Prostate gland (tissue), 2 donors: ENCODE measurements at places on chromosomes 12 and 14. TPM values are rescaled to one million over a fixed set of nuclear protein-coding genes. Genes with fewer than 3 reads are reported as not detected.

DNA sequence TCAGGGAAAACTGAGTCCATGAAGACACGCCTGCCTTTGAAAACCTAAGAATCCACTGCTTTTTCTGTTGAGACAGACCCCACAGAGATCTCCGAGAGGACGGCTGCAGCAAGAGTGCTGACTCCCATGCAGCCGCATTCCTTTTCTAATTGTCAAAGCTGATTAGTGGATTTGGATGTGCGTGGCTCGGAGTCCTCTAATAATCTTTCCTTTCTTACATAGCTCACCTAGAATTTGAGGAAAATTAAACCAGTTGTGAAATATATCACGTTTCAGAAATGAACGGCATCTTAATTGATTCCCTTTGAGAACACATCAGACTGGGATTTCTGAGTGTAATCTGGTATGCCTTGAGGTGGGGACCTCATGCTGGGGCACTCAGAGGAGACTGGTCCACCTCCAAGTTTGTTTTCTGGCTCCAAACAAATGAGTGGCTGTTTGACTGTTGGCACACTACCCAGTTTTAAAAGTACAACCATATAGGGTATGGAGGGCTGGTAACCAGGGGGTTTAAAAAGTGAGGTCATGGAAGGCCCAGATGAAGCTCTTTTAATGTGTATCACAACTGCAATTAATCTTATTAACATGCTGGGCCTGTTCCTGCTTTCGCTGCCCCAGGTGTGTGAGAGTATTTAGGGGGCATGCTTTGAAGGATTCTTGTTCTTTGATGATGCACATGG is 63.3 kb downstream of the RASSF3 start:
- H3K27me3 ChIP-seq, result no peaks in the 10 kb centered on the region
- H3K27ac ChIP-seq, result no peak overlapping the region
- H3K4me1 ChIP-seq, result peaks cover 5% of the 10 kb centered on the region
- no peak overlapping the region for H3K4me3 ChIP-seq
- no peaks in the 10 kb centered on the region for H3K36me3 ChIP-seq
- no peak for DNase-seq

DNA sequence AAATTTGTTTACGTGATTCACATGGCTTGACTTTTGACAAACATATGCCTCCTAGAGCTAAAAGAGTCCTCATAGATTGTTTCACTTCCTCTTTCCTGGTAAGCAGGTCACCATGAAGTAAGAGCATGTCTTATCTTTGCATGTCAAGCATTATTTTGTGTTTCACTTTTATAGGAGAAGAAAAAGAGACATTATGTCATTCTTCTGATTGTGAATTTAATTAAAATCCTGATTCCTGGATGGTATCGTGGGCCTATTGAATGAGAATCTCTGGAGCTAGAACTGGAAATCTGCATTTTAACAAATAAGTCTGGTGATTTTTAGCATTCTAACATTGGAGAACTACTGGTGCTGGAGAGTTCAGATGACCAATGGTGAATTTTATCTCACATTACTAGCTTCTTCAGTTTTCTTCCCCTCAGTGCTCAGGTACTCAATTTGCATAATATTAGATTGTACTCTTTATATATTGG is 218.6 kb upstream of the ATP2B1 start:
- DNase-seq, result no peak
- no peaks in the 10 kb centered on the region for H3K27me3 ChIP-seq
- H3K27ac ChIP-seq, result no peak overlapping the region
- H3K4me1 ChIP-seq, result no peaks in the 10 kb centered on the region

- no peak overlapping the region for H3K27ac ChIP-seq
- no peak overlapping the region for H3K4me3 ChIP-seq
- H3K4me1 ChIP-seq, result no peaks in the 10 kb centered on the region
- H3K27me3 ChIP-seq, result no peaks in the 10 kb centered on the region
- H3K36me3 ChIP-seq, result no peaks in the 10 kb centered on the region
These were observed 127.6 kb upstream of the TMCC3 start for GRCh38 chr12:94777936-94778335.

- H3K27ac ChIP-seq, result no peak overlapping the region
- no peaks in the 10 kb centered on the region for H3K36me3 ChIP-seq
- no peaks in the 10 kb centered on the region for H3K4me1 ChIP-seq
- no peak for DNase-seq
These were observed 21.7 kb downstream of the CAPRIN2 start for GRCh38 chr12:30732954-30733637.

DNA sequence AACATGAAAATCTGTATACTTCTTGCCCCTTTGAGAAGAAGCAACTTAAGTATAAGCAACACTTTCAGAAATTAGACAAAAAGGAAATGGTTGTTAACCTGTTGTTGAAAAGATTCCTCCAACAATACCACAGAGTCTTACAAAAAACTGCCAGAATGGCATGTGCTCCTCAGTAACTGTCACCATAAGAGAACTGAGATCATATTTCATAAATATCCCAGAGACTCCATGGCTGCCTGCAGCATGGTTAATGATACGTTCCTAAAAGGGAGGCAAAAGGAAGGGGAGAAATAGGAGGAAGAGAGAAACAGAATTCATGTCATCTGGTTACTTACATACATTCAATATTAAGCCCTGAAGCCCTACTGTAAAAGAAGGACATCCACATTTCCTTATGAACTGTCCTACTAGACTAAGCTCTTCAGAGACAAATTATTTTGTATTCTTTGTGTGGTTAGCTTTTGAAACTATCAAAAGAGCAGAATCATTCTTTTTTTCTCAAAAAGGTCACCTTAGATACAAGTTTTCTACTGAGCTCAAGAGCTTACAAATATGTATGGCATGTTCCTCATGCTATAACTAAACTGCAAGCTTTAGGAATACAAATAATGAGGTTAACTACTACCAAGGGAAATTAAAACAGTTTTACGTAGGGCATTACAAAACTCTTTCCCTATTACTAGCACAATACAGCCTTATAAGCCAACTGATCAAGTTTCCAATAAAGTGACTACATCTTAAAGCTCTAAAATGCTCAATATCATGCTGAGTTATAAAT is 37.8 kb downstream of the ERGIC2 start:
- H3K27ac ChIP-seq, result no peak overlapping the region
- no peaks in the 10 kb centered on the region for H3K4me1 ChIP-seq
- H3K4me3 ChIP-seq, result no peak overlapping the region
- H3K36me3 ChIP-seq, result no peaks in the 10 kb centered on the region
- no peaks in the 10 kb centered on the region for H3K27me3 ChIP-seq
- DNase-seq, result no peak

GRCh38 chr14:82537831-82538230 is 1004.2 kb upstream of the SEL1L start:
- no peaks in the 10 kb centered on the region for H3K36me3 ChIP-seq
- no peak for DNase-seq
- H3K27me3 ChIP-seq, result no peaks in the 10 kb centered on the region
- no peak overlapping the region for H3K4me3 ChIP-seq
- no peak overlapping the region for H3K27ac ChIP-seq

DNA sequence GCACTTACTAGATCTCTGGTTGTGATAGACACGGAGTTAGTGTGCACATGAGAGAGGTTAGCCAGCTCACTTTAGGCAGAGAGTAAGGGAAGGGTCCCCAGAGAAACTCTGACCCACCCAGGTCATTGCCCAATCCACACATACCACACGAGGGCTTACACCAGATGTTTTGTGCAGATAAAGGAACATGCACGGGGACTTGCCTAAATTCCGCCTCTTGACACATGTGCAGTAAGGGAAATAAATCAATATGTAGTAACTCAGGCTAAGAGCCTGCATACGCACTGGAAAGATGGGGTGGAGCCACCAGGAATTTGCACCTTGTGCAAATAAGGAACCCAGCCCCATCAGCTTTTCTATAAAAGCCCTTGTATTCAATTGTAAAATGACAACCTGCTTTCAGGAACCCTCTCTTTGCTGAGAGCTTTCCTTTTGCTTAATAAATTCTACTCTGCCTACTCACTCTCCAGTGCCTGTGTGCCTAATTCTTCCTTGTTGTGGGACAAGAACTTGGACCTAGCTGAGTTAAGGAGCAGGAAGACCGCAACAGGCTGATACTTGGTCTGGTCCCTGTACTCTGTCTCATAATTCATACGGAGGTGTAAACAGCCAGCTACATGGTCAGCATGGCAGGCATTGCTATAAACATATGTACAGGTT is 120.2 kb downstream of the EMP1 start:
- no peak for DNase-seq
- no peaks in the 10 kb centered on the region for H3K4me1 ChIP-seq
- no peak overlapping the region for H3K27ac ChIP-seq
- H3K27me3 ChIP-seq, result peaks cover 2% of the 10 kb centered on the region
- no peaks in the 10 kb centered on the region for H3K36me3 ChIP-seq

DNA sequence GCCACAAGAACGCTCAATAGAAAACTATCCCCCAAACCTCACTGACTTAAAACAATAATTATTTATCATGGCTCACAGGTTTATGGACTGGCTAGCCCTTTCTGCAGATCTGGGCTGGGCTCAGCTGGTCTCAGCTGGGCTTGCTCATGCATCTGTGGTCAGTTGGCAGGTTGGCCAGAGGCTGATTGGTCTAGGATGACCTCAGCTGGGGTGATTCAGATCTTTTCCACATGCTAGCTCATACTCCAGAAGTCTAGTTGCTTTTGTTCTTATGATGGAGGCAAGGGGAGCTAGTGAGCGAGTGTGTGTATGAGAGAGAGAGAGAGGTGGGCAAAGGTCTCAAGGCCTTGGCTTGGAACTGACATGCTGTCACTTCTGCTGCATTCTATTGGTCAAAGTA is 181.2 kb upstream of the NRXN3 start:
- no peaks in the 10 kb centered on the region for H3K4me1 ChIP-seq
- no peaks in the 10 kb centered on the region for H3K36me3 ChIP-seq
- no peak overlapping the region for H3K27ac ChIP-seq
- DNase-seq, result no peak
- no peak overlapping the region for H3K4me3 ChIP-seq
- H3K27me3 ChIP-seq, result no peaks in the 10 kb centered on the region

GRCh38 chr12:52907092-52907810 is 2.4 kb upstream of the KRT8 start:
- H3K4me1 ChIP-seq, result peaks cover 20% of the 10 kb centered on the region
- no peaks in the 10 kb centered on the region for H3K27me3 ChIP-seq
- H3K4me3 ChIP-seq, result no peak overlapping the region
- peak overlapping the region; percentile 97 for H3K27ac ChIP-seq
- H3K36me3 ChIP-seq, result no peaks in the 10 kb centered on the region

DNA sequence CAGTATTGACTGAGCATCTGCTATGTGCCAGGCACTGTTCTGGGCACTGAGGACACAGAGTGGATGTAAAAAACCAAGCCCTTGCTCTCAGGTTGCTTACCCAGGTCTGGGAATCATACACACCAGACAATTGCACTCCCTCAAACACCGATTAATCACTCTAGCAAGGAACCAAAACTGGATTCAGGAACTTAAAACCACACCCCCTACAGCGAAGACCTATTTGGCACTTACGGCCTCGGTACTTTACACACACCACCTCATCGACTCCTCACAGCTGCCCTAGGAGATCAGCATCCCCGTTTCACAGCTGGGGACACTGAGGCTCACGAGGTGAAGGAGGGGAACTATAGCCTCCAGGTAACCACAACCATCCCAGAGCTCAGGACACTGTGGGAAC is 1.6 kb downstream of the GLTP start:
- H3K27me3 ChIP-seq, result no peaks in the 10 kb centered on the region
- DNase-seq, result no peak
- no peaks in the 10 kb centered on the region for H3K36me3 ChIP-seq
- H3K27ac ChIP-seq, result peak overlapping the region; percentile 82

DNA sequence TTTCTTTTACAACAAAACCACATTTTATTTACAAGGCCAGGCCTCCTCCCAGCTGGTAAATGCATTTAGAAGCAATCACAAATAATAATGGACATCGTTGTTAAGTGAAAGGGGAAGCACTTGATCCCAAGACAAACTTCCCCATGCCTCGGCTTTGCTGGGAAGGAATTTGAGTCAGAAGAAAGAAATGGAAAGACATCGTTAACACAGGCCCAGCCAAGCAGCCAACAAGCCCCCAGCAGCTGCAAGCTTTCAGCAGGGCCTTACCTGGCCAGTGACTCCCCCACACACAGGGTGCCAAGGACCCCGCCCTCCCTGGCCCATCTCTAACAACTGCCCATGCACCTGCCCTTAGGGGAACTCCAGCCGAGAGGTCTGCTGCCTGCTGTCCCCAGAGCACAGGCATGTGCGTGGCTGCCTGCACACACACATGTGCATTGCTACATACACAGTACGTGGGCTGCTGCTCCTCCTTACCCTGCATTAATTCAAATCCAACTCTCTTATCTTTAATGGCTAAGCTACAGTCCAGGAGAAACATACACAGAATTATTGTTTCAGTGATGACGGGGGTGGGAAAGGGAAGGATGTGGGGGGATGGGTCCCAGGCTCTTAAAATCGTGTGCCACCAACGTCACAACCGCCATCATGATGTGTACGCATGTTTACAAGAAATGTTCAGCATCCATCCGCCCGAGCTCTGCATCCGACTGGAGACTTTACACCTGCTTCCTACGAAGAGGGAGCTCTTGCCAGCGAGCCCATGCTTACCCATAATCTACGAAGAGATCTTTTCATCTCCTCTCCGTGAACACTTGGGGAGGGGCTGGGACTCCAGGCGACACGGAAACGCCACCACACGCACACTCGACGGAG is 9.8 kb downstream of the BCL11B start:
- no peaks in the 10 kb centered on the region for H3K36me3 ChIP-seq
- no peak overlapping the region for H3K4me3 ChIP-seq

DNA sequence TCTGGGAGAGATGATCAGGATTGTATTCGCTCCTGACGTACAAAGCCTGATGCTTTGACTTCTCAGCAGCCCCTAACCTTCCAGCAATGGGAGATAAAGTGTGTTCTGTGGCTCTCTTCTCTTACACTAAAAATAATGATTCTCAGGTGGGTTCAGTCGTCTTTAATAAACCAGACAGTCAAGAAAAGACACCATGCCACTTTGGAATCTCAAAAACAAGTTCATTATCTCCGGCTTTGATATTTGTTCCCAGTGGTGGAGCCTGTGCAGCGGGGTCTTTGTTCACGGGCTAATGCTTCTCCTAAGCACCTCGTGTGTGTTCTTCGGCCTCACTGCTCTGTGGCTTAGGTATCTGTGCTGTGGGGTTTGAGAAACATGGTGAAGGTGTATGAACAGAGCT is 1.6 kb downstream of the ACVR1B start:
- H3K27ac ChIP-seq, result peak overlapping the region; percentile 93
- H3K27me3 ChIP-seq, result no peaks in the 10 kb centered on the region
- peaks cover 20% of the 10 kb centered on the region for H3K4me1 ChIP-seq
- H3K36me3 ChIP-seq, result no peaks in the 10 kb centered on the region
- peak overlapping the region; percentile 99 for H3K4me3 ChIP-seq

GRCh38 chr12:52217223-52217622 is 15.8 kb upstream of the KRT7 start:
- no peaks in the 10 kb centered on the region for H3K27me3 ChIP-seq
- no peak overlapping the region for H3K4me3 ChIP-seq
- peaks cover 13% of the 10 kb centered on the region for H3K4me1 ChIP-seq
- peak overlapping the region; percentile 71 for H3K27ac ChIP-seq
- no peaks in the 10 kb centered on the region for H3K36me3 ChIP-seq
- DNase-seq, result peak; percentile 91

GRCh38 chr14:80324649-80325048 is 113.3 kb upstream of the DIO2 start:
- H3K36me3 ChIP-seq, result no peaks in the 10 kb centered on the region
- DNase-seq, result no peak
- no peaks in the 10 kb centered on the region for H3K4me1 ChIP-seq
- no peak overlapping the region for H3K4me3 ChIP-seq

GRCh38 chr14:64807551-64807950 is 72.2 kb downstream of the SPTB start:
- H3K4me1 ChIP-seq, result no peaks in the 10 kb centered on the region
- no peak overlapping the region for H3K4me3 ChIP-seq
- H3K36me3 ChIP-seq, result no peaks in the 10 kb centered on the region
- H3K27me3 ChIP-seq, result no peaks in the 10 kb centered on the region

Gene IGF1
- 35.6 TPM for total RNA-seq

Gene RTN1
- 121 TPM for total RNA-seq

Gene MOAP1
- 31.2 TPM for total RNA-seq

Gene CLEC1B
- total RNA-seq, result not detected

Gene OAS3
- total RNA-seq, result 8.7 TPM

Gene LMNTD1
- total RNA-seq, result not detected

Gene SERPINA10
- not detected for total RNA-seq
